ENCODE measurements at places on chromosomes 7 and 10.

GRCh38 chr10:1709161-1709560 is 28.2 kb downstream of the ADARB2 start:
- no peak for DNase-seq

DNA sequence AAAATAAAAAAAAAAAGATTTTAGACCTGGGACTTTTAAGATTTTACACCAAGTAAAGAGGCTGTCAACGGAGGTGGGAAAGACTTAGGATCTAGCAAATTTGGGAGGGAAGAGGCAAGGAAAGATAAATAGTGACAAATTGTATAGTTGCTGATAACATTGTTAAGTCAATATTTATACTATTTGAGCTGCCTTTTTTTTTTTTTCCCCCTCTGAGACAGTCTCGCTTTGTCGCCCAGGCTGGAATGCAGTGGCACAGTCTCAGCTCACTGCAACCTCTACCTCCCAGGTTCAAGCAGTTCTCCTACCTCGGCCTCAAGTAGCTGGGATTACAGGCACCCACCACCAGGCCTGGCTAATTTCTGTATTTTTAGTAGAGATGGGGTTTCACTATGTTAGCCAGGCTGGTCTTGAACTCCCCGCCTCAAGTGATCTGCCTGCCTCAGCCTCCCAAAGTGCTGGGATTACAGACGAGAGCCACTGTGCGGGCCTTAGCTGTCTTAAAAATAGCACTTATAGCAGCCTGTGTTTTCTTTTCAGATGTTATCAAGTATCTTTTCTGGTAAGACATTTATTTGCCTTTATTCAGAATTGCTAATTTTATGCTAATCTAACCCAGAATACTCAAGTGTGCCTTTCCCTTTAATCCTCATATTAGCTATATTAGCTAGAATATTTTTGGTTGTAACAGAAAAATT is 94.5 kb downstream of the MMRN2 start:
- DNase-seq = no peak

DNA sequence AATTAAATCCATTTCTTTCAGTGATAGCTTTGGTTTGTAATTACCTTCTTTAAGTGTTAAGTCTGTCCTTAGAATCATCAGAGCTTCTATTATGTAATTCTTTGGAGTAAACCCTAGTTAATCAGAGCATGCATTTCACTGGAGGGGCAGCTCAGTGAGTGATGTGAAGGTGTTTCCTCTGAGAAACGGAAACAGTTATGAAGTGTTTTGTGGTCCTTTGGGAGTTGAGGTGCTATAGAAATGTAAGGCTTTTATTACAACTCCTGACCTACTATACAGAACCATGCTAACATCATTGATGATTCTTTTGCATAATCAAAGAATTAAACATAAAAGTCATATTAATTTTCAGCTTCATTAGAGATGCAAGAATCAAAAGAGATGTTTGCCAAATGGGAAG is 141.5 kb downstream of the EXOC4 start:
- DNase-seq = no peak

- DNase-seq = no peak
These were observed 32.5 kb upstream of the VWDE start for GRCh38 chr7:12436126-12436525.

GRCh38 chr10:93639791-93640190 is 27.5 kb downstream of the PDE6C start:
- DNase-seq = no peak

DNA sequence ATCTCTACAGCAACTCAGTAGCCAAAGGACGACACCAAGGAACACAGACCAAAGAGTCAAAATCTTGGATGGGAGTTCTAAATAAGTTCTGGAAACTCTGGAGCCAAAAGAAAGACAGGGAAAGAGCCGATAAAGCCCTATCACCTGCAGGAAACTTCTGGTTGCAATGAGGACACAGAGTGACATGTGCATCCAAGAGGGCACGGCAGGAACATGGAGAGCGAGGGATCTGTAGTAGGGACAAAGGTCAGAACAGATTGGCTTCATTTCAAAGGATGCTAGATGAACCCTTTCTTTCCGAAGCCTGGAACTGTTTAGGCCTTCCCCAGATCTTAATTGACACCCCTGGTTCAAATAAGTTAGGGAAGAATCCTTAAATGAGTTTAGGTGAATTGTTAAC is 39.5 kb downstream of the CACNA2D1 start:
- DNase-seq = peak; percentile 37

- no peak for DNase-seq
These were observed 367.7 kb downstream of the PHF14 start for GRCh38 chr7:11341285-11341944.

- DNase-seq = no peak
These were observed 58.7 kb downstream of the ZRANB1 start for GRCh38 chr10:125000366-125001312.

DNA sequence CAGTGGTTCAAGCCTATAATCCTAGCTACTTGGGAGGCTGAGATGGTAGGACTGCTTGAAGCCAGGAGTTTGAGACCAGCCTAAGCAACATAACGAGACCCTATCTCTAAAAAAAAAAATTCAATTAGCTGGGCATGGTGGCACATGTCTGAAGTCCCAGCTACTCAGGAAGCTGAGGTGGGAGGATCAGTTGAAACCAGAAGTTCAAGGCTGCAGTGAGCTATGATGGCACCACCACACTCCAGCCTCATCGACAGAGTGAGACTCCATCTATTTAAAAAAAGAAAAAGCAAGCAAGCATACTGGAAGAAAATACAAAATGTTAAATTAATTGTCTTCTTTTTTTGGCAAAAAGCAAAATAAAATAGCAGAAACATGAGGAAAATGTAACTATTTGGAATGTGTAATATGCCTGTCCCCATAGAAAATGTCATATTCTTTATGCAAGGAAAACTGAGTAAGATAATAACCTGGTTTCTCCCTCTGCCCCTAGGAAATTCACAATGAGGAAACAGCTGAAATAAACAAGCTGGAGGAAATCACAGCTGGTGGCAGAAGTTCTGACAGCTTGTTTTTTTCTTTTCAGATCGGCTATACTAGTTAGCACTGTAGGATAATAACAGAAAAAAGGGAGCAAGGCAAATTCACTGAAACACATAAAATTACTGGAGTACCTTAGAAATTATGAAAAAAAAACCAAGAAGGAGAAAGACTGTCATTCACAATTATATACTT is 48.5 kb downstream of the HERPUD2 start:
- DNase-seq = peak; percentile 59

GRCh38 chr7:145169908-145170307 is 334.1 kb upstream of the TPK1 start:
- no peak for DNase-seq

GRCh38 chr10:46542567-46543465 is 13.6 kb downstream of the GPRIN2 start:
- no peak for DNase-seq

DNA sequence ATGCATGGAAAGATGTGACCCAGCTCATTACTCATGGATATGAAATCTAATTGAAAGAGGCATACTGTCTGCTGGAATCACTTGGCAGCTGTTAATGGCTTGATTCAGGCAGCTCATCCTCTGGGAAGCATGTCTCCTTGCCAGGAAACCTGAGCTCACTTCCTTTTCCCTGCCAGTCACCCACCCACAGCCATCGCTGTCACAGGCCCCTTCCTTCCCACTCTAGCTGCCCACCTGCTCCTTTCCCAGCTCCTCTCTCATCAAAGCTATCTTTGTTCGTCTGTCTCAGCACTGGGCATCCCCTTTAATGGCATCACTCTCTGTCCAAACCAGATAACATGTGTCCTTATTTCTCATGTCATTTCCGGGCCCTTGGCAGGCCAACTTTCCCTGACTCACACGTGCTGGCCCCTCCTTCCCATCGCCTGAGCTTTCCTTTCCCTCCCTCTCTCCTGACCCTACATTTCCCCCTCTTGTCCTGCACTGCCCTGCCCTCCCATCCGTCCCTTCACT is 721.9 kb downstream of the TNS3 start:
- DNase-seq = peak; percentile 100

DNA sequence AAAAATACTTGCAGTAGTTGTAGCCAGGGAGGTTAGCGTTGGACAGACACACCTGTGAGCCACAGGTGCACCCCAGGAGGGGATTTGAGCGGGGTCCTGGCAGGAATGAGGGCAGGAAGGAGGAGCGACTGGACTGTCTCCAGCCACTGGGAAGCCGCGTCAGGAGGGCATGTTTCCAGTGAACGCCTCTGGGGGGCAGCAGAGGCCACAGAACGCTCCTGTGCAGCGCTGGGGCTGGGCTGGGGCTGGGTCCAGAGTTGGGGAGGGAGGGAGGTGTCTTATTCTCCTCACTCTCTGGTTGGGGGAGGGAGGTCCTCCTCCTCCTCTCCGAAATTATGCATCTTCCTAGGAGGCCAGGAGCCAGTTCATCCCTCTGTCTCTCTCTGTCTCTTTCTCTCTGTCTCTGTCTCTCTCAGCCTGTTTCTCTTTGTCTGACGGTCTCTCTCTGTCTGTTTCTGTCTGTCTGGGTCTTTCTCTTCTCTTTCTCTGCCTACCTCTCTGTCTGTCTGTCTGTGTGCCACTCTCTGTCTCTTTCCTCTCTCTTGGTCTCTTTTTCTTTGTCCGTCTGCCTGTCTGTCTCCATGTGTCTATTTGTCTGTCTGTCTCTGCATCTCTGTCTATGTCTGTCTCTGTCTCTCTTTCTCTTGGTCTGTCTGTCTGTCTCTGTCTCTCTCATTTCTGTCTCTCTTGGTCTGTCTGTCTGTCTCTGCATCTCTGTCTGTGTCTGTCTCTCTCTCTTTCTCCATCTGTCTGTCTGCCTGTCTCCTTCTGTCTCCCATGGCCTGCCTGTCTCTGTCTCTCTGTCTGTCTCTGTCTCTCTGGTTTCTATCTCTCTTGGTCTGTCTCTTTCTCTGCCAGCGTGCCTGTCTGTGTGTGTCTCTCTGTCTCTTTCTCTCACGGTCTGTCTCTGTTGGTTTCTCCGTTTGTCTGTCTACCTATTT is 9.9 kb upstream of the PSMG3 start:
- peak; percentile 74 for DNase-seq
